Stimulated activated CD4-positive, alpha-beta T cell treated with anti-CD3 and anti-CD28 coated beads, Interleukin-12 subunit alpha, Interleukin-12 subunit beta, amount 100 ng/mL, for 48 hours (primary cell): ENCODE measurements at places on chromosomes 7 and 10.

- no peak for DNase-seq
Observed at GRCh38 chr7:120609136-120609753, 248.7 kb downstream of the TSPAN12 start.

DNA sequence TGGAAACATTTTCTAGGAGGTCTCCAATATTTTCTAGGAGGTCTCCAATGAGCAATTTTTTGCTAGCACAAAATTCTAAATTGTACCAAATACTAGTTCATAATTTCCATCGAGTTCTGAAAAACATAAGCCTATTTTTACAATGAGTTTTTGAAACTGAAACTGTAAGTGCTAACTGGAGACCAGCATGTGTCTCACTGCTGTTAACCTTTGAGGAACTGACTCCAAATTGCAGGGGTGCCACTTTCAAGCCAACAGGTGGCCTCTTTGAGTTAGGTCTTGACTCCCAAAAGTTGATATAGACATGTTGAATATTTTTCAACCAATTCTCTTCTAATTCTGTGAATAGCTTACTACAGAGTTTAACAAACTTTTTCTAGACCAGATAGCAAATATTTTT is 58.8 kb downstream of the CAV1 start:
- no peak for DNase-seq

DNA sequence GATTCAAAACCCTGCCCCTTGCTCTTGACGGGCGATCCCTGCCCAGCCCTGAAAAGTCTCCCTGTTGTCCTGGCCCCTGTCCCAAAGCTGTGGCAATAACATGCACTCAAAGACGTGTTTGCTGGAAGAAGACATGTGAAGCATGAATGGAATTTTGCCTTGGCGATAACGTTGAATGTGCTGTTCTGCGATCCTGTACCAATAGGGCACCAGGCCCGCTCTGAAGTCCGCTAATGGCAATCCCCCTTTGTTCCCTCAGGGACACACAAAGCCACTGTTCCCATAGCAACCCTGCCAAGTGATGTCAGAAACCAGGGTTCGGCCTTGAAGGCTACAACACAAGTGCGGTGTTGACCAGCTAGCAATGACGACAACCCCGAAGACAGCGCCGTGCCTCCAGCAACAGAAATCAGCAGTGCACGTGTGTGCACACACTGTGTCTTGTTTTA is 284.6 kb downstream of the KLF6 start:
- DNase-seq = no peak

DNA sequence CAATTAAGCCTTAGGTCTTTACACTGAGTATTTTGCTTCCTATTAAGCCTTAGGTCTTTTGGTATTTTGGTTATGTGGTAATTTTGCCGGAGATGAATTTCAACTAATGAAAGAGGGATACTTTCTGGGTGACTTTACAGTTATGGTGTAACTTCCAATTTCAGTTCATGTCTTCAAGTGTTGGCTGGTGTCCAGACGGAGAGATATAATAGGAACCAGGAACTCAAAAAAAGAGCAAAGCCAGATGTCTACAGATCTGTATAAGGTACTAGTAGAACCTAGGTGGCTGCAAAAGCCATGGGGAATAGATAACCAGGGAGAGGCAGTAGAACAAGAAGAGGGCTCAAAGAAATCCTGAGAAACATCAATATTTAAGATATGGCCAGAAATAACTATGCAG is 12.3 kb downstream of the ERCC6 start:
- DNase-seq = no peak

DNA sequence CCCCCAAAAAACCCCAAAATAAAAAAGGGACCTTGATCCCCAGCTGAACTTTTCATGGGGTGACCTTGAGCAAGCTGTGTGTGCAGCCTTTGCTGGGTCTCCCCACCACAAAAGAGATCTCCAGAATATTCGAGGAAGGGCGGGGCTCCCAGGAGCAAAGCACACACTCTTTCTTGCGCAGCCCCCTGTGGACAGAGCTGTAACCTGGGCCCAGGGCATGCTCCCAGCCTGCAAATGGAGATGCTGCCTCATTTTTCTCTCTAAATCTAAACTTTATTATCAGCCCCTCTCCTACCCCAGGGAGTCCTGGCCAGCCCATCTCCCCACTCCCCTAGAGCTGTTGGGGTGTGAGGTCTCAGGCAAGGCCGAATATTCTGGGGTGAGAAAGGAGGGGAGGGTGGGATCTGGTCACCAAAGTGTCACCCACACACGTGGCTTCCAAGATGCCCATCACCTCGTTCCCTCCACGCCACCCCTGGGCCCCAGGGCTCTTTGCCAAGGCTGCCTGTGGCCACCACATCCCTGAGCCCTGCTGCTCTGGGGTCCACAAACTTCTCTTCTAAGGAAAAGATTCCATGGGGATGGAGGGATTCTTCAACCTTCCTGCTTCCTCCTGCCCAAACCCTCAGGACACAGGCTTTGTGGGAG is 1.7 kb upstream of the CALML3 start:
- DNase-seq = no peak

GRCh38 chr7:100676501-100677306 is 3.2 kb downstream of the GNB2 start:
- DNase-seq = no peak

- DNase-seq = no peak
Observed at GRCh38 chr10:2246747-2247146, 509.4 kb upstream of the ADARB2 start.

- DNase-seq = no peak
Observed at GRCh38 chr10:62709200-62709599, 95.3 kb upstream of the ADO start.

DNA sequence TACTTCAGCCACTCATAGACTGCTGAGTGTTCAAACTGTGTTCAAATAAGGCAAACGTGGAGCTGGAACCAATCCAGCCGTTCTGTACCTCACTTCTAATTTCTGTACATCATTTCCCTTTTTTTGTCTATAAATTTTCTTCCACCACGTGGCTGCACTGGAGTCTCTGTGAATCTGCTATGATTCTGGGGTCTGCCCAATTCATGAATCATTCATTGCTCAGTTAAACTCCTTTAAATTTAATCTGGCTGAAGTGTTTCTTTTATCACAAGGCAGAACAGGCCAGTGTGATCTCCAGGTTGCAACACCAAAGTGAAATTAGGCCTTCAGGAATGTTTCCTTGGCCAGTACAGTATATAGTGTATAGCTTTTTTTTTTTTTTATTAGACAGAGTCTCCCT is 53.5 kb downstream of the DNAJC12 start:
- DNase-seq = no peak

DNA sequence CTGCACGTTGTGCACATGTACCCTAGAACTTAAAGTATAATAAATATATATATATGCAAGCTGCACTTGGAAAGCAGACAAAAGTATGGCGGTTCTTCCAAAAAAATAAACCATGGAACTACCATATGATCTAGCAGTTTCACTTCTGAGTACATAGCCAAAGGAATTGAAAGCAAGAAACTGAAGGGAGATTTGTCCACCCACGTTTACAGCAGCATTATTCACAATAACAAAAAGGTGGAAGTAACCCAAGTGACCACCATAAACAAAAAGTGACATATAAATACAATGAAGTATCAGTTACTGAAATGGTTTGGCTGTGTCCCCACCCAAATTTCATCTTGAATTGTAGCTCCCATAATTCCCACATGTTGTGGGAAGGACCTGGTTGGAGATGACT is 525.3 kb upstream of the CELF2 start:
- no peak for DNase-seq

- no peak for DNase-seq
Observed at GRCh38 chr10:79106256-79107050, 37.7 kb downstream of the ZMIZ1 start.

DNA sequence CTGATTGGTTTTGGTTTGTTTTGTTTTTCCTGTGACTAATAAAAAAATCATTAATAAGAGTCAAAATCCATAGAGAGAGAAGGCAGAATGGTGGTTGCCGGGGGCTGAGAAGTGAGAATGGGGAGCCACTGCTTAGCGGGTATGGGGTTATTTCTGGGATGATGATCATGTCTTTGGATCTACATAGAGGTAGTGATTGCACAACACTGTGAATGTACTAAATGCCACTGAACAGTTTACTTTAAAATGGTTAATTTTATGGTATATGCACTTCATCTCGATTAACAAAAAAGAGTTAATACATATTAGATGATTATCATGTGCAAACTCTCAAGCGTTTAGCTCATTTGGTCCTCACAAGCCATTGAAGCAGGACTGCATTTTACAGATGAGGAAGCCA is 342.9 kb downstream of the ELMO1 start:
- no peak for DNase-seq

DNA sequence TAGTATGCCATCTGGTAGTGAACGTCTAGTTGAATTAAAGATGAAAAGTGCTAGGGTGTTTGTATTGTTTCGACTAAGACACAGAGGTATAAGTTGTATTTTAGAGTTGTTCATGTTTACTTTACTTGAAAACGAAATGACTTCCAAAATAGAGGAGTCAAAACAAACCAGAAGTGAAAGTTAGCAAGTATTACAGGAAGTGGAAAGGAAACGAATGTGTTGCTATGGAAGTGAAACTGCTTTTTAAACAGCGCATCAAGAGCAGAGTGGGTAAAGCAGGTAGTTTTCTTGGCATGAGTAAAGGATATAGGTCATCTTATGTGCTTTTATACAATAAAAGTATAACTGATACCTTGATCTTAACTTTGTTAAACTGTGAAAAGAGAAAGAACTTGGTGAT is 20.0 kb upstream of the GALNTL5 start:
- DNase-seq = no peak

DNA sequence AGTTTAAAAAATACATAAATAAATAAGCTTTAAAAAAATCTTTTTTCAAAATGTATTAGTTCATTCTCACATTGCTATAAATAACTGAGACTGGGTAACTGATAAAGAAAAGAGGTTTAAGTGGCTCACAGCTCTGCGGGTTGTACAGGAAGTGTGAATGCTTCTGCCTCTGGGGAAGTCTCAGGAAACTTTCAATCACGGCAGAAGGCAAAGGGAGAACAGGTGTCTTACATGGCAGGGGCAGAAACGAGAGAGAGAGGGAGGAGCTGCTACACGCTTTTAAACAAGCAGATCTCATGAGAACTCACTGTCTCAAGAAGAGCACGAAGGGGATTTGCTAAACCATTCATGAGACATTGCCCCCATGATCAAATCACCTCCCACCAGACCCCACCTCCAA is 114.6 kb downstream of the DNAJC1 start:
- DNase-seq = no peak

GRCh38 chr10:17431871-17432311 is 22.5 kb downstream of the ST8SIA6 start:
- DNase-seq = no peak

- DNase-seq = no peak
Observed at GRCh38 chr7:71746006-71746405, 614.1 kb downstream of the GALNT17 start.

DNA sequence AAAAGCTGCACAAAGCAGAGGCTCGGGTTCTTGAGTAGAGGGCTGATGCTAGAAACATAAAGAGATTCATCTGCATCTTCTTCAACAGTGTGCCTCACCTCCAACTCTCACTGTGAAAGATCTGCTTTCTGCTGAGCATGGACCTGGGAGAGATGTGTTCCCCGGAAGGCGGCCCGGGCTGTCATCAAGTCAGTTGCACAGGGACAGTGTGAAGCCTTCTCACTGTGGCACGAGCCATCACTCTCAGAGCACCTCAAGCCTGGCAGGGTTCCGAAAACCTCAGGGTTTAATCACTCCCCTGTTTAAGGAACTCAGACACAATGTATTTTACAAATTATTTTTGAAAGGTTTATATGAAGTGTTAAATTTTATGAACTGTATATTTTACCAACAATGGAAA is 98.7 kb downstream of the RBM20 start:
- no peak for DNase-seq

DNA sequence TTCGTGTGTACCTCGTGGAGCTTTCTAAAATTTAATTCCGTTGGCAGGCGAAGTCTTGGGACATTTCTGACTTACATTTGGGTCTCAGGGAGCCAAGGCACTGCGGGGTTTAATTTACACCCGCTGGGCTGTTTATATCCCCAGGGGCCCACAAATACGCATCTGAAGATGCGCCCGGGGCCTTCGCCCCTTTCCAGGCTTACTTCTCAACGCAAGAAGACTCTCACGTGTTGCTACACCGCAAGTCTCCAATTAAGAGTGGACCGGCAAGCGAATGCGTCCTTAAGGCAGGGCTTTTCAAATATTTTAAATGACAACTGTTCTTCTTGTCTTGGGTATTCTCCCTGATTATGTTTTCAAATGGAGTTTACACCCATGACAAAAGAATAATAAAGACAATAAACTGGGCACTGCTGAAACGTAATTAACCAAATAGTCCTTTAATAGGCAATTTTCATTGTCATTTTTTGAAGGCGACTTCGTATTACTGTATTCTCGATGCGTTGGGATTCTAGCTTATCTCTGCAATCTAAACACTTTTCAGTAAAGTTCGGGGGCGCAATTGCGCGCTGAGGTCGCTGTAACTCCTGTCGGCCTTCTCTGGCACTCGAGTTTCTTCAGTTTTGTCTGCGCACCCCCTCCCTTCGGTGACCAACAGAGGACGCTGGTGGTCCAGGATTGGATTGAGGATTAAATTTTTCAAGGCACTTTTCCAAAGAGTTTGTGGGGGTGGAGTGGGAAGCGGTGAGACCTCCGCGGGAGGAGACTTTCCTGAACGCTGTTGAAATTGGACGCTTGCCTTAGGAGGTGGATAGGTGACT is 837 bp upstream of the IGFBP3 start:
- DNase-seq = no peak

GRCh38 chr10:70122742-70123141 is 9.9 kb downstream of the AIFM2 start:
- no peak for DNase-seq

DNA sequence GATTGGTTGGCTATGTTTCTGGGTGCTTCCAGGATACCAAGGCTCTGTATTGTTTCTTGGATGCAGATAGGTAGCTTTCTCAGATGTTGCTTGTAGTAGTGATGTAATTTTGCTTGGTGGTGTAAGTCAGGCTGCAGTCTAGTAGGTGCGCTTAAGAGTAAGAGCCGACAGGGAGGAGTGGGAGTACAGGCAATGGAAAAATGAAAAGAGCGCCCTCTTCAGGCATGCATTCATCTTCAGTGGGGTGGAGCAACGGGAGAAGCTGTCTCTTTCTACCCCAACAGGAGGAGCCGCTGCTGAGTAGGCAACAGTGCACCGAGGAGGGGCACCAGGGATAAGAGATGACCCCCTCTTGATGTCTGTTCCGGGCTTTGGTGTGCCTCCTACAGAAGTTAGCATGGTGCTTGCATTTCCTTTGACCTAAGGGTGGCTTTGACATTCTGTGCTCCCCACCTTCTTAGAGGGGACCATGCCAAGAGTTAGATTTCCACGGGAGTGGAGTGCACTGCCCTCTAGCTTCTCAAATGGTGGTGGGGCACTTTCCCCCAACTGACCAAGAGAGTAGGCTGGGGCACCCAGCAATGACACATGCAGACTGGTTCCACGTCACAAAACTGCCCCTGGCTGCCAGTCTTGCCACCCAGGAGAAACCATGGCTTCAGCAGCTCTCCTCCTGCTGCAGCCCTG is 56.1 kb downstream of the ZNF783 start:
- no peak for DNase-seq

- DNase-seq = no peak
Observed at GRCh38 chr7:102120666-102121195, 165.9 kb upstream of the SH2B2 start.
